ENCODE measurements at places on chromosomes 7 and 10. TPM values are rescaled to one million over a fixed set of nuclear protein-coding genes. Genes with fewer than 3 reads are reported as not detected.

SVIL gene
- 176 TPM for polyA plus RNA-seq

TSPAN33 gene
- polyA plus RNA-seq: 32.4 TPM

STAG3 gene
- 22.7 TPM for polyA plus RNA-seq

RBP4 gene
- 0.98 TPM for polyA plus RNA-seq

CFAP46 gene
- polyA plus RNA-seq: 0.43 TPM

FXYD4 gene
- 0.99 TPM for polyA plus RNA-seq

PLPP4 gene
- polyA plus RNA-seq: 2.0 TPM

OPN1SW gene
- 2.3 TPM for polyA plus RNA-seq

PRPS1L1 gene
- polyA plus RNA-seq: not detected

TAS2R41 gene
- not detected for polyA plus RNA-seq

DNA sequence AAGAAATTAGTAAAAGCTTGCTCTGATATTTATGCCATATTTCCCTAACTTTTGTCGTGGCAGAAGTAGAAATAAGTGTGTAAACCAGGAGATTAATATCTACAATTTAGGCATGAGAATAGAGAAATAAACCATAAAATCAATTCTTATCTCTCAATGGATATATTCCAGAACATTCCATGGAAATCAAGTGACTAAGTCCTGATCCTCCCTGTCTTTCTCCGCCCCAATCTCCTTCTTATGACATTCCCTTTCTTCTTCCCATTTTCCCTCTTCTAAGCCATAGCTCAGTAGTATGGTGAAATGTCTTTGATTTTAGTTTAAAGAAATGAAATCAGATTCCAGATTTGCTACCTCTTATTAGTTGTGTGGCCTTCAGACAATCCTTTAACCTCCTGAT lies 88.8 kb downstream of the TBXAS1 start:
- no peak for DNase-seq

DNA sequence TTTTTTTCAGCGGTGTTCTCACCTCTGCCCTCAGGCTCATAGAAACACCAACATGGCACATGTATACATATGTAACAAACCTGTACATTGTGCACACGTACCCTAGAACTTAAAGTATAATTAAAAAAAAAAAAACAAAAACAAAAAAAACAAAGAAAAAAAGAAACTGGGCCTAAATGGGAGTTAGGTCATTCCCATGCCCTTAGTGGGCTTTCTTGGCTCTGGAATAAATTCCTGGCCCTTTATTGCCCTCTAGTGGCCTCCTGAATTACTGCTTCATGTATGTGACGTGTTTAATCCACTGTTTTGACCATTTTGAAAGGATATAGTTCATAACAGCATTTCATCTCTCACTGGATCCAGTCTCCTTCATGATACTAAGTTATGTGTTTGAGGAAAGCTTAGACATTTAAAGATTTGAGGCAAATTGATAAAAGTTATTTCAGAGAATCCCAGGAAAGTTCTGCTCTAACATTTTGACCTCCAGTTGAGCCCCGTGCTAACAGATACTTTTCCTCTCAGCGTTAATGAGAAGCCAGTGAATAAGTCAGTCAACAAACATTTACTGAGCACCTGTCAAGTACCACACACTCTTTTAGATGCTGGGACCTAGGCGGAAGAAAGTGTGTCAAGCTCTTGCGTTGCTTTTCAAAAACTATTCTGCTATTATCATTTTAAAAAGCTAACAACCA lies 54.7 kb upstream of the SYPL1 start:
- DNase-seq: peak; percentile 65

DNA sequence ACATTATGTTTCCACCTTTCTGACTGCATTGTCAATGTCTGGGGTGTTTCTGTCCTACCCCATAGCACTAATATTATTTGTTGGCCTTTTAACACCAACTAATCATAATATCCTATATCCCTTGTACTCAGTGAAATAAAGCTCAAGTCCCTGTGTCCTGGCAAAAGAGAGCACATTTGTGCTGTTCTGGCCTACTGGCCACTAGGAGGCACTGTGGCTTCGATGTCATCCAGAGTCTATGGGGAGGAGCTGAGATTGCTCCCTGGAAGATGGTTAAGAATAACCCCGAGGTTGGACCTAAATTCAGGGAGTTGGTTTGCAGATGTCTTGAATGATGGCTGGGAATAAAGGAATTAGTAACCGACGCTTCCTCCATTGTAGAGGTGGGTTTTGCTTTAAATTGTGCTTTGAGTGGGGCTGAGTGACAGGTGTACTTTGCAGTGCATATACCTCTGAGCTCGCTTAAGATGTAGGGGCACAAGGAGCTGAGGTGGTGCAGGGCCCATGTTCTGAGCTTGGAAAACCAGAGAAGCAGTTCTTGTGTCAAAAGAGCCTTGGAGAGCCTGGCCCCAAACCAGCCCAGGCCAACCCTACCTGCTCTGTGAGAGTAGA lies 191.2 kb upstream of the PRSS1 start:
- no peak for DNase-seq

DNA sequence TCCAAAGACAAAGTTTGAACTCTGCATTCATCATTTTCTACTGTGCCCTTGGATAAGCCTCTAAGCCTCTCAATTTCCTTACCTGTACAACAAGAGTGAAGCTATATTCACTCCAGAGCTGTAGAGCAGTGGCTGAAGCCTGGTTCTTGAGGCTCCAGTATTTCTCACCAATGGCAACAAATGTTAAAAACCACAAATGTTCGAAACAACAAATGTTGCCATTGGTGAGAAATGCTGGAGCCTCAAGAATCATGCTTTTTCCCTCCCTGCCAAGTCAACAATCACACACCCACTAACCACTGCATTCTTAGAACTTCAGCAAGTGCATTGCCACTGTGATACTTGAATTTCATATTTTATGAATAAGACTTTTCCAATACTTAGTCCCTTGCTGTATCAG lies 237.9 kb downstream of the TMEM26 start:
- DNase-seq: no peak

GRCh38 chr7:68224041-68224741 lies 1227.6 kb downstream of the TYW1 start:
- DNase-seq: no peak

DNA sequence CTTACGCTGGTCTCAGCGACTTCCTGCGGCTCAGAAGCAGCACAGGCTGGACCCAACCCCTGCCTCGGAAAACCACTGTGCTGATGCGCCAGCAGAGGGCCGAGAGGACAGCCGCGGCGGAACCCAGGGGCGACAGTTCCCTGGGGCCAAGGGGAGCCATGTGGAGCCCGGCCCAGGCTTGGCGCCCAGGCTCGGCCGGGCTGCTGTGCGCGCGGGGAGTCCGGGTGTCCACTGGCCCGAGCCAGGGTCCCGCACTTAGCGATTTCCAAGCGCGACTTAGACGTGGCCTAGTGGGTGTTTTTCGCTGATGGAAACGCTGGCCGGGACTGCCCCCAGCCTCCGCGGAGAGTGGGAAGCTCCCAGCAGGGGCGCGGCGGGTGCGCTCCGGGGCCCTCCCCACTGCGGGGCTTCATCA lies 18.6 kb upstream of the ZNF32 start:
- no peak for DNase-seq

- DNase-seq: no peak
These were observed 86.9 kb downstream of the CHST15 start for GRCh38 chr10:124006526-124006925.

DNA sequence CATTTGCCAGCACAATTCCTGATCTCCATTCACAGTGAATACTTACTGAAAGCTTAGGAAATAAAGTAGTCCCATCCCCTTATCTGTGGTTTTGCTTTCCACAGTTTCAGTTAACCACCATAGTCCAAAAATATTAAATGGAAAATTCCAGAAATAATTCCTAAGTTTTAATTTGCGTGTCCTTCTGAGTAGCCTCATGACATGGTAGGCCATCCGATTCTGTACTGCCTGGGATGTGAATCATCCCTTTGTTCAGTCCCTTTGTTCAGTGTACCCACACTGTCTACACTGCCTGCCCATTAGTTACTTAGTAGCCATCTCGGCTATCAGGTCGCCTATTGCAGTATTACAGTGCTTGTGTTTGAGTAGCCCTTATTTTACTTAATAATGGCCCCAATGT lies 14.2 kb downstream of the RAB11FIP2 start:
- no peak for DNase-seq

- DNase-seq: no peak
These were observed 171.9 kb downstream of the RPS24 start for GRCh38 chr10:78205457-78206016.

GRCh38 chr7:70890147-70890969 lies 241.6 kb upstream of the GALNT17 start:
- no peak for DNase-seq

Data from muscle of back (tissue), 13 donors.